K562 (cell line): ENCODE measurements at places on chromosomes 7 and 10. TPM values are rescaled to one million over a fixed set of nuclear protein-coding genes. Genes with fewer than 3 reads are reported as not detected.

DNA sequence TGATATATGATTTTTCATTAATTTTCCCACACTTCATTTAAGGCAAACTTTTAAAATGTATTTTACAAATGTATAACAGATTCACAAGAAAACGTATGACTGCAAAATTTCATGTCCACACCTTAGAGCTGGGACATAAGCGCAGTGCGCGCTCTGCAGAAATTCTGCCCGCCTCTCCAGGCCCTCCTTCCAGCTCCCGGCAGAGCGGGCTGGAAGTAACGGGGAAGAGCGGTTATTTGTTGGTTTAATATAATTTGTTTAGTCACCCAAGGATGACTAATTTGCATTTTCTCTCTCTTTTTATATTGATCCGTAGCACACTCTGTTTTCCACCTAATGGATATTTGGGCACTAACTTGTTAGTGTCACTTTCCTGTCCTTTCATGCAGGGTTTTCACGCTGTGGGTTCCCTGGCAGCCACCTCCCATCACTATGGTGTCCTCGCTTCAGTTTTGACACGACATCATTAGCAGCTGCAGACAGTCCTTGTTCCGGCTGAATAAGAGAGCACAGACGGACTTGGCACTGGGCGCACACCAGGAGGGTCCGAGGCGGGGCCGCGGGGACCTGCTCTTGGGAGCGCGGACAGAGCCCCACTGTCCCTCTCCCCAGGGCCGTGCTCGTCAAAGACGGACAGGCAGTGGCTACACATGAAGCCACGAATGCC is 129.2 kb upstream of the SEC61G start:
- DNase-seq = no peak

DNA sequence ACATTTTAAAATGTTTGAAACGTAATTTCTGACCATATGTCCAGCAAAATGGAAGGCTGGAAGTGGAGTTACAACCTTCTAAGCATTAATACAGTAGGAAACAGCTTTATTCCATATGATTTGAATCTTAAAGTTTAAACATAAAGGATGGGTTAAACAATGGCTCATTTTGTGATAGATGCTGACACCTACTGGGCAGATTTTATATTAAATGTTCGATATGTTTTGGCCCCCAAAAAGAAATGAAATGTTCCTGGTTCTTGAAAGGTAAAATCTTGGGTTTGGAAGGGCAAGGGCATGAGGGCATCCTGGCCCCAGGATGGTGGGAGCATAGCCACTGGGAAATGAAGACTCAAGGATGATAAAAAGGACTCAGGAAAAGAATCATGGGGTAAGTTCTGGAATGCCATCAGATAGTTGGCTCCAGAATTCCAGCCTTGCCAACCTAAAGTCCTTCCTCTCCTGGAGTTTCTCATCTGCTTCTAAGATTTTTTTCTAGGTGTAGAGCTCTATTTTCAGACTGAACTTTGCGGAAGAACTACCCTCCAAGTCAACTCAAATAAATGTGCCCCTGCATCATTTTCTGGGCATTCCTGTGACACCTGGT is 34.6 kb upstream of the SLC35G1 start:
- no peak for DNase-seq

GRCh38 chr7:25665374-25665773 is 437.1 kb upstream of the NPVF start:
- no peak for DNase-seq

DNA sequence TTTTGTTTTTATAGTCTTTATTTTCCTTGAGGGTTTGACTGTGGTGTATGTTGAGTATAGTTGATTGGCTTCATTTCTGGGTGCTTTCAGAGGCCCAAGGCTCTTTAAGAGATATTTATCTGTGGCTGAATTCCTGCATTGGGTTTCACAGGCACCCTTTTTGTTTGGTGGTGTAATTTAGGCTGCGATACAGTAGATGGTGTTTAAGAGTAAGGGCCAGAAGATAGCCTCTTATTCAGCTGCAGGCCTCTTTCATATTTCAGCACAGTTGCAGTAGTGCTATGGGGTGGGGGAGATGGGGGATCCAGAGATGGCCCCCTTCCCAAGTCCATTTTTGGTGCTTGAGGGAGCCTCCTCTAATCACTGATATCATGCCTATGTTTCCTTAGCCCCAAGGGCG is 69.7 kb downstream of the MGAM2 start:
- no peak for DNase-seq

- DNase-seq = no peak
Observed at GRCh38 chr10:7700577-7701125, 2.5 kb upstream of the ITIH2 start.

PDE6C gene
- not detected in 2 replicates for total RNA-seq

TSPAN12 gene
- total RNA-seq = 0.51 and 1.1 TPM in 2 replicates

COL26A1 gene
- total RNA-seq = 0.09 and 0.16 TPM in 2 replicates
